A549 treated with CORT108297 at 1 μM for 4 hours (cell line): ENCODE measurements at places on chromosomes 2 and 18. TPM values are rescaled to one million over a fixed set of nuclear protein-coding genes. Genes with fewer than 3 reads are reported as not detected.

Gene SNTG2
- total RNA-seq = not detected in 5 replicates

Gene MC2R
- total RNA-seq = not detected in 5 replicates

Gene DLGAP1
- 0.01 to 0.04 TPM in 2 of 5 replicates, not detected in the others for total RNA-seq

Gene FBXO15
- total RNA-seq = 0.58 to 1.2 TPM (median 0.96 TPM) in 5 replicates

Gene PSMA8
- not detected in 5 replicates for total RNA-seq

Gene MYO5B
- total RNA-seq = 10.0 to 12.3 TPM (median 11.0 TPM) in 5 replicates

Gene SLC11A1
- 0.15 to 0.41 TPM (median 0.28 TPM) in 5 replicates for total RNA-seq

Gene FAP
- 0.16 TPM in 1 of 5 replicates, not detected in the others for total RNA-seq

Gene CDCA7
- 41.6 to 50.3 TPM (median 48.7 TPM) in 5 replicates for total RNA-seq

Gene ABHD1
- total RNA-seq = 1.2 to 1.8 TPM (median 1.3 TPM) in 5 replicates

Gene LCT
- 0.03 to 0.06 TPM (median 0.03 TPM) in 4 of 5 replicates, not detected in the other for total RNA-seq

Gene TANC1
- total RNA-seq = 7.4 to 9.9 TPM (median 8.9 TPM) in 5 replicates

Gene NGEF
- 15.2 to 21.6 TPM (median 17.6 TPM) in 5 replicates for total RNA-seq

Gene PSMD14
- total RNA-seq = 100.0 to 139 TPM (median 104 TPM) in 5 replicates

Gene NXPH2
- not detected in 5 replicates for total RNA-seq

Gene CD207
- total RNA-seq = 0.07 TPM in 1 of 5 replicates, not detected in the others

Gene G6PC2
- not detected in 5 replicates for total RNA-seq

Gene LGALSL
- total RNA-seq = 7.7 to 10.8 TPM (median 8.7 TPM) in 5 replicates

Gene ATP5F1A
- total RNA-seq = 304 to 342 TPM (median 310 TPM) in 5 replicates

Gene CFAP65
- total RNA-seq = 0.15 to 0.24 TPM (median 0.20 TPM) in 5 replicates

Gene HTR2B
- 0.05 to 0.09 TPM (median 0.08 TPM) in 5 replicates for total RNA-seq

Gene IL36A
- total RNA-seq = not detected in 5 replicates

Gene TMEM247
- total RNA-seq = not detected in 5 replicates

Gene LINC00305
- not detected in 5 replicates for total RNA-seq
